ENCODE measurements at places on chromosomes 1 and 21.

DNA sequence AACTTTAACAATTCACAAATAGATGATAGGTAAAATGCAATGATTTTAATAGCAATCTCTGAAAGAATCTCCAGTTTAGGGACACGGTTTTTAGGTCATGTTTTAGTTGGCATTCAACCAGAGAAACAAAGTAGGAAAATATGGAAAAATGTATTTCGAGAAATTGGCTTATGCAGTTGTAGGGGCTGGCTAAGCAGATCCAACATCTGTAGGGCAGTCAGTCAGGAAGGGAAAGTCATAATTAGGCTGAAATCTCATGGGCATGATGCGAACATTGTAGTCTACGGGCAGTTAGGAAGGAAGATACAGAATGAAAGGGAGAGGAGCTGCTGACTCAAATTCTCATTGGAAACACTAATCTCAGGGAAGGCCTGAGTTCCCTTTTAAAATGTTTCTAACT, 1276.0 kb upstream of the ADGRL4 start:
- DNase-seq: no peak

DNA sequence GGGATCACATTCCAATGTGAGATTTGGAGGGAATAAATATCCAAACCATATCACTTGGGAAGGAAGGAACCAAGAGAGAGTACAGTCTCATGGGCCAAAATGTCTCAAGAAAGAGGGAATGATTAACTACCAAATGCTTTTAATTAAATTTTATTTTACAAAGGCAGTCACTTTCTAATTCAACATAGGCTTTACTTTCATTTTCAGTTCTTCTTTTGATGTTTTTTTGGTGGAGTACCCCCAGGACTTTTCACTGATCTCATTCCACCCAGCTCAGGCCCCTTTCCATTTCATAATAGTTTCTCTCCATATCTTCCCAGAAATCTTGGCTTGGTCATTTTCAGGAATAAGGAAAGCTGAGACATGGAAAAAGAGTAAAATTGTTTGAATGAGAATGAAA, 5.1 kb upstream of the SLAMF7 start:
- no peak for DNase-seq

DNA sequence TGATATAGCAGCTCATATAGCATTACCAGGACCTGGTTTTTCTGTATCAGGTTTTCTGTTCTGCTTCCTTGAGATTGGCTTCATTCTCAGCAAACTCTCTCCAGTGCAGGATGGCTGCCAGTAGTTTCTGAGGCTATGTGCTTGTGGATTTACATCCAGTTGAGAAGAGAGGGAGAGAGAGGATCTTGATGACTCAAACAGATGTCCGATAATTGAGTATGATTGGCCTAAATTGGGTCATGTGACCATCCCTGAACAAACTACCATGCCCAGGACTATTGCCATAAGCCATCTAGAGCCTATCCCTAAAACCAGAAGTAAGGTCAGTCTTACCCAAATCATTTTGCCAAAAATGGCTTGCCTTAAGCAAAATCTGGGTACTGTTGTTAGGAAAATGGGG, 18.1 kb upstream of the PSMA5 start:
- no peak for DNase-seq

- DNase-seq: no peak
Observed at GRCh38 chr1:110872745-110873720, at the start of gene CD53. CD53 (plus strand) TSS chr1:110873148; CDS start chr1:110891409, 18,261 bp downstream.

- DNase-seq: no peak
Observed at GRCh38 chr1:84653130-84653677, 37.1 kb downstream of the SSX2IP start.

DNA sequence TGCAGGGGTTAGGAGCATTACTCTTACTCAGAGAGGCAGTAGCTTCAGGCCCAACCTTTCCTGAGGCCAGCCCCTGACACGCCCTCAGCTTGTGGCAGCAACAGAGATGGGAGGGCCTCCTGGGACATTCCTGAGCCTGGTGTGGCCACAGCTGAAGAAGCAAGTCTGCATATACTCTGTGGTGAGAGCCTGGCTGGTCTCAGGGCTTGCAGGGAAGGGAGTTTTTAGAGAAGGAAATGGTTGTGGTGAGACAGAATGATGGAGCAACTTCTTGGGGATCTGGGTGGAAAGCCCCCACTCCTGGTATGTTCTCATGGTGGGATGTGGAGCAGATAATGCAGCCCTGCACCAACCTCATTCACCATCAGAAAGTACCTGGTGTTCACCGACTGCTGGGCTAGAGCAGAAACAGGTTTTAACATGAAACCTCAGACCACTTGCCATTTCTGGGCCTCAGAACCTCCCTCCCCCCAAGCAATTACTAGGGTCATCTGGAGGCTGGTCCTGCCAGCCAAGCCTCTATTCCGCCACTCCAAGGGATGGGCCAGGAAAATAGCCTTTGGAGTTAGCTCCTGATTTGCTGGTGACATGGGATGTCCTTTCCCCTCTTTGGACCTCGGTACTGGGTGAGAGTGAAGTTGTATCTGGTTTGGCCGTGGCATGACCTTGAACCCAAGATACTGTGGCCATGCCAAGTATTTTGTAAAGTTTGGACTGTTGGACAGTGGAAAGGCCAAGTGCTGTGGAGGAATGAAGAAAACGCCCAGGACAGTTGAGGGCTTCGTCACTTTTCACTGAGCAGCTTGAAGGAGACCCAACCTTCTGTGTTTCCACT, 28.1 kb upstream of the RNF19B start:
- no peak for DNase-seq

- peak; percentile 18 for DNase-seq
Observed at GRCh38 chr1:11337580-11338073, 64.6 kb downstream of the UBIAD1 start.

- no peak for DNase-seq
Observed at GRCh38 chr1:27724961-27725373, 794 bp upstream of the FAM76A start.

DNA sequence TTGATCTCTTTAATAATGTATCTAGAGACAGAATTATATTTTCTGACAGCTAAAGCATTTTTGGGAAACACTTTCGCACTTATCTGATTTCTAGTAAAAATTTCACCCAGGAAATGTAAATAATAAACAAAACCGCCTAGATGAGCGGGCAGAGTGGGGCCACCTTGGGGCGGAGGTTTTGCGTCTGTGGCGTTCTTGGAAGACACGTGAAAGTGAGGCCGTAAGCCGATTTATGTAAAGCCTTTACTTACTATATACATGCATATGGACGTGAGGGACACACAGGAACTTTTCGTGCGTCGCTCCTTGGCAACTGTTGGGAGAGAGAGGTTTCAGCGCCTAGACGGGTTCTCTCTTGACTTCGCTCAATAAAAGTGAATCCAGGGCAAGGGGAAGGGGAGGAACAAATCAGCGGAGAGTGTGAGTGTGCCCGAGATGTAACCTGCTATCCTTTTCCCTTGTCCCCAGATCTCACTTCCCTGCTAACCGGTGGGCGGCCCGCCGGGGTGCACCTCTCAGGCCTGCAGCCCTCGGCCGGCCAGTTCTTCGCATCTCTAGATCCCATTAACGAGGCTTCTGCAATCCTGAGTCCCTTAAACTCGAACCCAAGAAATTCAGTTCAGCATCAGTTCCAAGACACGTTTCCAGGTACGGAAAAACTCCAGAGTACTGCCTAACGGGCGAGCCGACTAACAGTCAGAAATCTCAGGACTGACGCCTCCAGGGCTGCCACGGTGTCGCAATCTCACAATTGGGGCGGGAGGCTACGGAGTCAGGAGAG, 1.7 kb downstream of the HLX start:
- no peak for DNase-seq

DNA sequence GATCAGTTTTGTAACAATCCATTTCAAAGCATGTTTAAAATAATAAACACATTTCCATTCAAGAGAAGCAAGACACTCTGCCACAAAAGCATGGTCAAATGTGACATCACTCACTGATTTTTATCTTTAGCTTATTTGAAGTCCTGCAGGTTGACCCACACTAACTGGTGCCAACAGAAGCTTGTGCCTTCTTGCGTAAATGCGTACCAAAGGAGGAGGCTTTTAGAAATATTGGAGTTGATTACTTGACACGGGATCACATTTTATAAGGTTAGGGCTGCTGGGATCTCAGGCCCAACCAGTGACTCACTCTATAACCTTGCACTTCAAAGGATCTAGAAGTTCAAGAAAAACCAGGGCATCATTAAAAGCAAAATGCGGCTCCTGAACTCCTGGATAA, 203.6 kb downstream of the PCP4 start:
- no peak for DNase-seq

GRCh38 chr21:45075596-45076244, 1.3 kb downstream of the ADARB1 start:
- DNase-seq: no peak

GRCh38 chr1:160877221-160877620, 7.8 kb downstream of the ITLN1 start:
- DNase-seq: no peak

- no peak for DNase-seq
Observed at GRCh38 chr1:184242507-184242943, 144.3 kb upstream of the C1orf21 start.

- no peak for DNase-seq
Observed at GRCh38 chr1:230205719-230206198, 138.7 kb downstream of the GALNT2 start.

- DNase-seq: no peak
Observed at GRCh38 chr1:36306210-36306901, at the start of gene SH3D21. SH3D21 (plus strand) TSS chr1:36306368; CDS start chr1:36306421, 53 bp downstream.

DNA sequence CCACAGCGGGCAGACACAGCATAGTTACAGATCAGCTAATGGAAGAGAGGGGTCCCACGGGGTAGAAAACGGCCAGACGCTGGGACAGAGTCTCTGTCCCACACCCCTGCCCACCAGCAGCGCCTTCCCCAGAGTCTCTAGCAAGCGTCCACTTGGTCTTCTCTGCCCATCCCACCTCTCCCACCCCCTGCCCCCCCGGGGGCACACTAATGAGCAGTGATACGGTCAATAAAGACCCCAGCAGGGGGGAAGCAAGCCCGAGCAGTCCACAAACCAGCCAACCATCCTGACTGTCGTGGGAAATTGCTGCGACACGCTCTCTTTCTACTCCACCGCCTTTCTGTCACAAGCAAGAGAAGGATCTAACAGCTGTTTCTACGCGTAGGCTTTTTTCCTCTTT, 374.7 kb downstream of the NPHP4 start:
- no peak for DNase-seq

DNA sequence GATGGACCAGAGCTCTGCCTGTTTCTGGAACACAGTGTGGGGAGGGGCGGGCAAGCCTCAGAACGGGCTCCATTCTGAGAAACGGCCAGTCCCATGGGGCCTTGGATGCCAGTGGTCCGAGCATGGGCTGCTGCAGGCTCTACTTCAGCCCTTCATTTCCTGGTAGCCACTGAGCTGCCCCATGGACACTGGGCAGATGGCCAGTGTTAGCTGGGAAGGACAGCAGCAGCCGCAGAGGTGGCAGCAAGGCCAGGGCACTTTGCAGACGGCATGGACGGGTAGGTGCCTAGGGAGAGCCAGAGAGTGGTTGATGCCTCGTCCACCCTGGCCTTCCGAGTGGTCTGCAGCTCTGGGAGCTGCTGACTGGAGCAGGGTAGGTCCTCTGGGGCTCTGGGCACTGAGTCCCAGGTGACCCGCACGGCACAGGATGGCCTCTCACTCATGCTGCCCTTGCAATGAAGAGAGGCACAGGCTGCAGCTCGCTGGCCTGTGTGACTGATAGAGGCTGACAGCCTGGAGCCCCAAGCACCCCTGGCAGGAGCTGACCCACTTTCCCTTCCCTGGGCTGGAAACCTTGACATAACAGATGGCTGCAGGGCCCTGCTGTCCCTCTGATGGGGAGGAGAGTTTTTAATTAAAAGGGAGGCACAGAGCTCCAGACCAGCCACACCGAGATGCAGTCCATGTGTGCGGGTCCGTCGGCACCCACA, 87.7 kb upstream of the COL6A1 start:
- DNase-seq: no peak

DNA sequence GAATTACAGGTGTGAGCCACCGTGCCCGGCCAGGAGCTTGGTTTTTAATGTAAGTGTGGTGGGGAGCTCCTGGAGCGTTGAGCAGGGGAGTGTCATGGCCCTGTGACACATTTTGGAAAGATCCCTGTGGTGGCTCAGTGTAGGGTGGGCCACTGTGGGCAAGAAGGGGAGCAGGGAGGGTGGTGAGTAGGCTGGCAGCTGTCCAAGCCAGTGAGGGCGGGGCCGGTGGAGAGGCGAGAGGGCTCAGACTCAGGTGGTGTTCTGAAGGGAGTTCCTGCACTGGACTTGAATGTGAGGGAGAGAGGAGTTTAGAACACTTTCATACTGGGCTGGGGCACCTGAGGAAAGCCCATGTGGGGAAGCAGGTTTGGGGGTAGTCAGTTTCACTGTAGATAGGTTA, 3.1 kb upstream of the EVA1B start:
- DNase-seq: no peak

GRCh38 chr21:33493756-33494155, 2.2 kb upstream of the DNAJC28 start:
- DNase-seq: no peak

DNA sequence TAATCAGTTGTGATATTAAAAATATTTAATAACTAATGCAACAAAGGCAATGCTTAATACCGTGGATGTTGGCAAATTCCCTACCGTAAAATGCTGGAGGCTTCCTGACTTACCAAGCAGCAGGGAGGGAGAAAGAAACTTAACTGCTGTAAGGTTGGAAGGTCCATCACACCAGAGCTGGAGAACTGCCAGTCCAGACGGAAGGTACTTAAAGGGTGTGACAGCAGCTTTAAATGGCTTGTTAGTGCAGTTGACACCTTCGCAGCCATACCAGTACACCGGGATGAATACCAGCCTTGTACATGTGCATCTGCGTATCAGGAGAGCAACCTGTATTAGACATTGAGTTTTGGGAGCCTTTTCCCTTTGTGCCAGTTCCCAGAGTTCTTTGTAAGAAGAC, 269.5 kb upstream of the NCAM2 start:
- no peak for DNase-seq

DNA sequence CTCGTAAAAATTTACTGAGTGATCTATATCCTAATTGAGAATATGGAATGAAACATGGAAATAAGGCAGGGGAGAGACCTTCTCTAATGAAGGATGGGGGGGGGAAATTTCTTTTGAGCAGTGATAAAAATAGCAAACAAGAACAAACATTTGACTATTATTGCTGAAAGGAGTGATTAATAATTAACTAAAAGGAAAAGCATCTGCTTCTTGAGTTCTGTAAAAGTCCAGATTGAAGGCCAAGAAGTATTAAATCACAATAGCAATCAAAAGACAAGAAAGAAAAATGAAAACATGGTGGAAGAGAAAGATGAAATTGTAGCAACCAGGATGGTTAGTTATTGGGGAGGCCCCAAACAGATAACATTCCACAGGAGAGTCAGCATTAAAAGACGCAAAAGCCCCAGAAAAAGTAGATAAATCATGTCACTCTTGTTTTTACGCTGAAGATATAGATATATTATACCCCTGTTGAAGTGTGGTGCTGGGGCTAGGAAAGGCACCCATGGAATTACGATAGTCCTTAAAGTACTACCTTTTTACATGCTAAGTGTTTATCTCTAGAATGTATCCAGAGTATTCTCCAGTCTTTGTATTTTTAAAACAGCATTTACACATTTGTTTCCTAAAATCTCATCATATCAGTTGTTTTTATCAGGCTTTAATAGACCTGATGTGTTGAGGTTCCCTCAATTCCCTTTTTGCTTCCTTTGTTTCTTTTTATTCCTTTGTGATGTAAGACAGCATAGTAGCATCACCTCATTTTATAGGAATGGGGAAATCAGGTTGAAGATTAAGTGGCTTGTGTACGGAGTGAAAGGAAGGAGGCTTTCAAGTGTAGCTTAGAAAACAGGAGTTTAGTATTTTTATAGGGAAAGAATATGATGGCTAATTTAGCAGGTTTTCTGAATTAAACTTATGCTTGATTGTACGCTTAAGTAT, 28.9 kb downstream of the DISP1 start:
- no peak for DNase-seq

All from Panc1 (cell line).